AG04450 (cell line): ENCODE measurements at places on chromosomes 11 and 22.

GRCh38 chr11:123707606-123708205 is 33.8 kb downstream of the ZNF202 start:
- DNase-seq: peak; percentile 39

GRCh38 chr11:70532066-70532440 is 133.7 kb downstream of the CTTN start:
- no peak for DNase-seq

GRCh38 chr11:63918507-63919191 is 1.7 kb upstream of the RCOR2 start:
- DNase-seq: no peak

- no peak for DNase-seq
Observed at GRCh38 chr11:101321222-101321621, 191.6 kb upstream of the PGR start.

- DNase-seq: no peak
Observed at GRCh38 chr11:85407648-85408047, 219.5 kb downstream of the DLG2 start.

DNA sequence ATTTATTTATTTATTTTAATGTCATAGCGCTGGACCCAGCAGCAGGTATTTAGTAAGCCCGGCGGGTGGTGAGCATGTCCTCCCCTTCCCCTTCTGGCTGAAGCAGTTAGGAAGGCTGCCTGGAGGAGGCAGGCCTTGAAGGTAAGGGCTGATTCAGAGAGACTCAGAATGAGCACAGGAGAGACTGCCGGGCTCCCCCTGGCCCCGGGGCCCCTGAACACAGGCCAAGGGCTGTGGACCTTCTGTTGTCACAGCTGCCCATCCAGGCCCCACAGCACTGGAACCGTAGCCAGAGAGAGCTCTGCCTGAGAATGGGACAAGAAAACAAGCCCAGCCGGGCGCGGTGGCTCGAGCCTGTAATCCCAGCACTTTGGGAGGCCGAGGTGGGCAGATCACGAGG is 52.8 kb downstream of the KCNJ4 start:
- DNase-seq: no peak

- DNase-seq: no peak
Observed at GRCh38 chr11:69694781-69695180, 9.0 kb downstream of the FGF19 start.

DNA sequence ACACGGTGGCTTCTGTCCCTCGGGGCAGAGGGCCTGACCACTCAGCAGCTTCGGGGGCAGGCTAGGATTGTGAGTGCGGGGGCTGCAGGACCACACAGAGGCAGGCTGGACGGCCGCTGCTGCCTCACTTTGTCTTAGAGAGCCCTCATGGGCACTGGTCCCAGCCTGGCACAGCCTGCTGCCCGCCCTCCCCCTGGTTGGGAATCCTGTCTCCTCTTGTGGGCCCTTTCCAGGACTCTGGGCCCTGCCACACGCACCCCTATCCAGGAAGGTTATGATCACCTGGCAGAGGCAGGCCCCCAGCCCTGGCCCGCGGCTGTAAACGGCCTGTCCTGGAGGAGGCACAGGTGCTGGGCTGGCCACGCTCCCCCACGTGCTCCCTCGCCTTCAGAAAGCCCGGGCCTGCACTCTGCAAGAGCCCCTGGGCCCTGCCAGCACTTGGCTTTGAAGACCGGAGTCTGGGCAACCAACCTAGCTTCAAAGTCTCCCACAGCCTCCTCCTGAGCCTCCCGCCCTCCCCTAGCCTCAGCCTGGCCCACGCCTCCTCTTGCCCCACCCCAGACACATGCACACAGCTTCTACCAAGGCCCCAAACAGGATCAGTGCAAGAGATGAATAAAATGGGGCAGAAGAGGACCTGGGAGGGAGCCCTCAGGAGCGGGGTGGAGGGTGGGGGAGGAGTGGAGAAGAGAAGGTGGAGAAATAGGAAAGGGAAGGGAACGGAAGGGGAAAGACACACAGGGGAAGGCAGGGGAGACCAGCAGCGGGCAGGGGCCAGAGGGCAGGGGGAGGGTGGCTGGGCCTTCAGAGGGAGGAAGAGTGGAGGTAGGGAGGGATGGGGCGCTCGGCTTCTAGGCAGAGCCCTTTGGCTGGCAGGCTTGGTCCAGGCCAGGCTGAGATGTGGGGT is 31.0 kb downstream of the SYT7 start:
- no peak for DNase-seq

- DNase-seq: no peak
Observed at GRCh38 chr11:112605093-112605666, 344.5 kb upstream of the PLET1 start.

- DNase-seq: no peak
Observed at GRCh38 chr22:41369424-41369745, 12.4 kb upstream of the TEF start.

DNA sequence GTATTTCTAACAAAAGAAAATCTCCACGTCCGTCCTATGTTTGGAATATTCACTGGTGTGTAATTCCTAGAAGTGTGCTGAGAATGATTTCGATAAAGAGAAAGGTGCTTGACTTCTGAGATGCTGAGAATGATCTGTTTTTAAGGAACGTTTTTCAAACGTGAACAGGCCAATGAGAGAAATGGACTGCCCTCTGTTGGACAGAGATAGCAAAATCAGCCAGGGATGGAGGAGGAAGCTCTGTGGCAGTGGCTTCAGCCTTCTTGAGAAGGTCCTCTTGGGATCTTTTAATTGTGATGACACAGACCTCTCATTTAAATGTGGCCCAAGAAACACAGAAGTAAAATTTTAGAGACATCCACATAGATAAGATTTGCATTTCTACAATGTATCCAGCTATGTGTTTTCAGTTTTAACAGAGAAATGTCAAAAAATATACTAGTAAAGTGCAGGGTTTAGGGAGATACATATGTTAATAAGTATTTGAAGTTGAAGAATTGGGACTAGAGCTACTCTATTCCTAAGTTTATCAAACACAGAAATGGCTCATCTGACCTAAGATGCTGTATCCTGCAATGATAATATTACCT is 84.0 kb upstream of the RCN1 start:
- DNase-seq: peak; percentile 6

DNA sequence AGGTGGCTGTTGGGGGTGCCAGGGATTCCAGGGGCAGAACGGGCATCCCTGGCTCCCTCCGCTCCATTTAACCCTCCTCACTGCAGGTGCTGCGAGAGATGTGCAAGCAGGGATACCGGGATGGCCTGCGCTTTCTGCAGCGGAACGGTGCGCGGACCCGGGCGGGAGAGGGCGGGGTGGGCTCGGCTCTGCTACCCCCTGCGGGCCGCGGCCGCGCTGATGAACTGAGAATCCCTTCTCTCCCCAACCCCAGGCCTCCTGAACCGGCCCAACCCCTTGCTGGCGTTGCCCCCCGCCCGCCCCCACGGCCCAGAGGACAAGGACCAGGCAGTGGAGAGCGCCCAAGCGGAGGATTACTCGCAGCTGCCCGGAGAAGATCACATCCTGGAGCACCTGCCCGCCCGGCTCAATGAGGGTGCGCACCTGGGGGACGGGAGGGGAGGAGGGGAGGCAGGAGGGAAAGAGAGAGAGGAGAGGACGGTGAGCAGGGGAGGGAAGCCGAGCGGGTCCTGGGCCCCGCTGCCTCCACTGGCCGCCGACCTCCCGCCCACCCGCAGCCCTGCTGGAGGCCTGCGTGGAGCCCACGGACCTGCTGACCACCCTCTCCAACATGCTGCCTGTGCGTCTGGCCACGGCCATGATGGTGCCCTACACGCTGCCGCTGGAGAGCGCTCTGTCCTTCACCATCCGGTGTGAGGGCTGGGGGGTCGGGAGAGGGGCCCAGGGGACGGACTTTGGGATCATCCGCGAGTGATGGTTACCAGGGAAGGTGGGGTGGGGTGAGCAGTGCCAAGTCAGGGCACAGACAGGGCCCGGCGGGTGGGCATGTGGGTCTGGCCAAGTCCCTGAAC is 4.1 kb upstream of the CRACR2B start:
- DNase-seq: no peak

DNA sequence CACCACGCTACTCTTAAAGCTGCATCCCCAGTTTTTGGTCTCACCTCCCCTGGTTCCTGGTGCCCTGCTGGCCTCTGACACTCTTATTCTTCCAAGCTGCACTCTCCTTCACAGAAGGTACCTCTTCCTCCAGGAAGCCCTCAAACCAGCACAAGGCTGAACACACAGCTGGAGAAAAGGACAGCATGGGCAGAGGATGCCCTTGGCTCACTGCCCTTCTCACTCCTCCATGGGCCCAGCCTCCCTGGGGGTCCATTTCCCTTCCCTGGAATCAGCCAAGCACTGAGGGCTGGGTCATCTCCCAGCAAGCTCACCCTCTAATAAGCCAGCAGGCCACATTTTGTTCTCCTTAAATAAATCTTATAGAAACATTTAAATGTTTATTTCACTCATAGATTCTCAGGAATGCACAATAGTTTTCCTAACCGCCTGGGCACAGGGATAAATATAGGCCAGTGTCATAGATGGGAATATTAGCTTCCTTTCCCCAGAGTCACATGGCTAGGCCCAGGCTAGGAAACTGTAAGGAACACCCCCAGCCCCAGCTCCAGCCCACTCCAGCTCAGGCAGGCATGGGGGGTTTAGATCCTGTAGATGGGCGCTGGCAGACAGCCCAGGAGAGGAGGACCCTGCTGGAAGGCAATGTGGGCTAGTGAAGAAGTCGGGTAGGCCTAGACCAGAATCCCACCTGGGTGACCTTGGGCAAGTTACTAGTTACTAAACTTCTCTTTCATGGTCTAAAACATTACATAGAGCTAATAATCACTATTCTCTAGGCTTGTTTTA is 51.5 kb downstream of the IRAG1 start:
- DNase-seq: no peak

- no peak for DNase-seq
Observed at GRCh38 chr11:64793271-64794160, 9.5 kb downstream of the MAP4K2 start.

GRCh38 chr11:46278387-46279125 is 1.1 kb downstream of the CREB3L1 start:
- no peak for DNase-seq

- no peak for DNase-seq
Observed at GRCh38 chr11:2807025-2807681, 78.4 kb downstream of the CDKN1C start.

- DNase-seq: no peak
Observed at GRCh38 chr22:21582801-21583740, 15.6 kb downstream of the UBE2L3 start.

DNA sequence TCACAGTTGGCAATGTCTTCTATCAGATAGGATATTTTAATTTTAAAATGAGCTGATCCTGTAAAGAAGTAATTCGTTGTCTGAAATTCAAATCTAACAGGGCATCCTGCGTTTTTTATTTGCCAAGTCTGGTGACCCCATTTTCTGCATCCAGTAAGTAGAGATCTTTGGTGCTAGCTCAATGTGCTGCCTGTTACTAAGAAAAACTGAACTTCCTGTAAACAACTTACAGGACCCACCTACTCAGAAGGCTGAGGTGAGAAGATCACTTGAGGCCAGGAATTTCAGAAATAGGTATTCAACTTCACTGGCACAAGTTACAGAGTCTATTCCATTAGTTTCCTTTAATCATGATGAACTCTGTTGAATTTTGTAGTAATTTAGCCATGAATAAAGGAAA is 4.0 kb downstream of the ARL14EP start:
- DNase-seq: no peak

DNA sequence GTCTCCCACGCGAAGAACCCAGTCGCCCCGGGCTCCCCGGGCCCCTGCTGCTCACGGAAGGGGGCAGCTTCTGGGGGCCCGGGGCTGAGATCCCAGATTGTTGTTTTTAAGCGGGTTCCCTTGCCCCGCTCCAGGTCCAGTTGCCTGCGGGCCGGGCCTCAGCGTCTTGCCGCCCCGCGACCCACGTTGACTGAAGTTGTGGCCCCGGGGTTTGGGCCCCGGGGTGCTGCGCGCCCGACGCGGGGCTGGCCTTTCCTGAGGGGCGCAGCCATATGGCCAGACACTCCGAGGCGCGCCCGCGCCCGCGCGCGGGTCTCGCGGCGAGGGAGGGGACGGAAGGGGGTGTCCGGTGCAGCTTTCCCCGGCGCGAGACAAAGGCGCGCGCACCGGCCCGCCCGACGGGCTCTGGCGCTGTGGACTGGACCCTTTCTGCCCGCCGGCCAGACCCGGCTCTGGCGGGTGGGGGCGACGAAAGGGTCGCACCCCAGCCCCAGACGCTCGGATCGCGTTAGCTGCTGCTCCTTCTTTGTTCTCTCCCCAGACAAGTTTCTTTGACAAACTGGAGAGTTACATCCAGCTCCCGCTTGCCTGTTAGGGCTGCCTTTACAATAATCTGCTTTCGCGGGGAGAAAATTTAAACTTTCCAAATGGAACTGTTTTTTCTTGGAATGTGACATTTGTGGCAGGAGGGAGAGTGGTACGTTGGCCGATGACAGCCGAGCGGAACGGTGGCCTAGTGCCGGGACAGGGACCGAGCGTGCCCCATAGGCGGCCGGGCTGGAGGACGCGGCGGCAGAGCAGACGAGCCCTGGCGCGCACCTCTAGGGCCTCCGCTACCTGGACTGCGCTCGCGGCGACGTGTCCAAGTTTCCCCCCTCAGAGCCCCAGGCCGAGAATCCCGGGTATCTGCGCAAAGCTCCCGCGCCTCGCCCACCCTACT is 716 bp downstream of the AMOTL1 start:
- no peak for DNase-seq

- no peak for DNase-seq
Observed at GRCh38 chr22:47802421-47802820, 1040.0 kb downstream of the TBC1D22A start.

DNA sequence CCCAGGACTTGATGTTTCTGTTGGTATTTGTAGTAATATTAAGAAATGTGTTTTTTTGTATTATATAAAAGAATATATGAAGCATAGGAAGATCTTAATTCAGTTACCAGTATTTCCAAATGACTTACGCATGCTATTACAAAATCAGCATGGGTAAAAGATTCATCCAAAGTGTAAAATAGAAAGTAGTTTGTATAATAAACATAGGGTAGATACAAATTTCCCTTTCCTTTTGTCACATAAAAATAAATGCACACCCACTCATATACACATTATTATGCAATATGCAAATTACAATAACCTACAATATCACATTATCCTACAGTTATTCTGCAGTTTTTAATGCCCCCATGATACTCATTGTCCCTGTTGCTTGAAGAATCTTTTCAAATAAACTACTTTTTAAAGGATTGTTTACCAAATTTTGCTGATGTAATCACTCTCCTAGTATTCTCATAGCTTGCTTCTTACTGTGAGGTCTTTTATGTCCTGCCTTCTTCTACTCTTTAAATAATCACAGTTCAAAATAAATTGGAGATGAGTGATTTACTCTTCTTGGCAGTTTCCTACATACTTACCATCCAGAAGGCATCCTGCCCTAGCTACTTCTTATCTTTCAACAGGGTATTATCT is 244.0 kb downstream of the CASP12 start:
- DNase-seq: no peak
